GM19239 (cell line): ENCODE measurements at places on chromosomes 2 and 18.

- no peak for DNase-seq
Observed at GRCh38 chr2:239954166-239955086, 70.7 kb downstream of the NDUFA10 start.

- DNase-seq, result no peak
Observed at GRCh38 chr18:13245481-13246000, 27.0 kb downstream of the LDLRAD4 start.

DNA sequence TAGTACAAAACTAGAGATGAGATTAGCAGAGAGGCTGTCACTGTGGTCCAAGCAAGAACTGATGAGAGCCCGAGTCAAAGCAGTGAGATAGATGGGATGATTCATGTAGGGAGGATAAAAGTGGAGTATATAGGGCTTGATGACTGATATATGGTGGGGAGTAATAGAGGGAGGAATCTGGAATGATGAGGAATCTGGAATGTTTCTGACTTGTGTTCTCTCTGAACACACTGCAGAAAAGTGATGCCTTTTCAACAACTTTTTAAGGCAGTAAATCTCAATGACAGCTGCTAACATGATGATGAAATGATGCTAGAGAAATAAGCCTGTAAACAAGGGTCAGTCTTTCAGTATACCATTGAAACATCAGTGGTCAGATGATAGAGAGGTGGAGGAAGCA is 143.5 kb upstream of the SP5 start:
- no peak for DNase-seq

GRCh38 chr2:112518807-112519206 is 23.5 kb upstream of the POLR1B start:
- DNase-seq, result no peak

DNA sequence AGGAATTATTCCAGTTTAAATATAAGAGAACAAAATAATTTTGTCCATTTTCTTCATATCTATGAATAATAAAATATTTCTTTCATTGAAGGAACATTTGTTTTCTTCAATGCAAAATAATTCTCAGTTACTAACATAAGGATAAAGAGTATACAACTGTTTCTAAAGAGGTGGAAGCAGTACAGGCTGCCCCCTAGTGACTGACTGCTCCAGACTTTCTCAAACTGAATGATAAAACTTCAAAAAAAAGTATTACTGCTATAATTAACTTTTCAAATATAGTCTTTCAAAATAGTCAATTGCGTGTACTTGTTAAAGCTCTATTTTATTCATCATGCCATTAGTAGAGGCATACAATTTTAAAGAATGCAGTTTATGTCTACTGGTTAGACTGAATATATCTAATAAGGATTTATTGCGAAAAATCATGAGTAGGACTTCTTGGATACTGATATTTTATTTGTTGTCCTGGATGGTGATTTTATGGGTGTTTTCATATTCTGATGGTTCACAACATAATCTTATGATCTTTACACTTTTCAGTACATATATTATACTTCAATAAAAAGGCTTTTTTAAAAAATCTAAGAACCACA is 100.1 kb downstream of the WDPCP start:
- DNase-seq, result no peak

- no peak for DNase-seq
Observed at GRCh38 chr2:174738841-174739240, 25.4 kb downstream of the CHRNA1 start.

- DNase-seq, result no peak
Observed at GRCh38 chr18:32366586-32367538, 103.8 kb downstream of the GAREM1 start.

DNA sequence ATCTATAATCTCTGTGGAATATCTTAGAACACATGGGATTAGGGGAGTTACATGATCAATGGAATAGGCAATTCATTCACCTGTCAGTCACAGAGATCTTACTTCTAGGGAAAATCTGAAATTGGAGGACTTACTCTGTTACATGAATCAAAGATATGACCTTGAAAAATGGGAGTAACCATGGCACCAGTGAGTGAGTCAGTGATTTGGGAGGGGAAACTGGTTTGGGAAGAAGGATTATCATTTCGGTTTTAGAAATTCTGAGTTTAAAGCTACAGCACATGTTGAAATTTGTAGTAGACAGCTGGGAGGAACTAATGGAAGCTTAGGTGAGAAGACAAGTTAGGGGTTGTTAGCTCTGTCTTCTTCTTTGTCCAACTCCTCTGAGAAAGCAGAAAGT is 153.7 kb downstream of the CAMKMT start:
- DNase-seq, result no peak
